MV-4-11 (cell line): ENCODE measurements at places on chromosomes 3 and 15.

DNA sequence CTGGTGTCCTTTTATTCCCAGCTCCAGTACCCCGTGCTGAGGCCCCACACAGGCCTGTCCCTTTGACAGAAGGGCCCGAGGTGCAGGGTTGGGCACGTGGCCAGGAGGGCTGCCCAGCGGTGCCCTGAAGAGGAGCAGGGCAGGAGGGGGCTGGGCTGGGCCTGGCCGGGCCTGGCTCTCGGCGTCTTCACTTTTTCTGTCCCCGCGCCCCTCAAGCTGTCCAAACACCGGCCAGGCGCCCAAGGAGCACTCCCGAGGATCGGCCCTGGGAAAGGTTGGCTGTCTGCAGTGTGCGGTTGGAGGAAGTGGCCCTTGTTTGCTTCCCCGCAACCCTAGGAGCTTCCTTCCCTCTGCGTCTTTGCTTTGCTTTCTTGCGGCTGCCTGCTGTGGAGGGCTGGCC is 84.1 kb downstream of the WNT7A start:
- no peak for DNase-seq

GRCh38 chr3:182482705-182483104 is 310.6 kb upstream of the ATP11B start:
- DNase-seq: no peak

GRCh38 chr3:29319262-29319661 is 38.4 kb downstream of the RBMS3 start:
- peak; percentile 21 for DNase-seq

- DNase-seq: no peak
Measured at GRCh38 chr15:46386356-46386755, 751.5 kb downstream of the SQOR start.

DNA sequence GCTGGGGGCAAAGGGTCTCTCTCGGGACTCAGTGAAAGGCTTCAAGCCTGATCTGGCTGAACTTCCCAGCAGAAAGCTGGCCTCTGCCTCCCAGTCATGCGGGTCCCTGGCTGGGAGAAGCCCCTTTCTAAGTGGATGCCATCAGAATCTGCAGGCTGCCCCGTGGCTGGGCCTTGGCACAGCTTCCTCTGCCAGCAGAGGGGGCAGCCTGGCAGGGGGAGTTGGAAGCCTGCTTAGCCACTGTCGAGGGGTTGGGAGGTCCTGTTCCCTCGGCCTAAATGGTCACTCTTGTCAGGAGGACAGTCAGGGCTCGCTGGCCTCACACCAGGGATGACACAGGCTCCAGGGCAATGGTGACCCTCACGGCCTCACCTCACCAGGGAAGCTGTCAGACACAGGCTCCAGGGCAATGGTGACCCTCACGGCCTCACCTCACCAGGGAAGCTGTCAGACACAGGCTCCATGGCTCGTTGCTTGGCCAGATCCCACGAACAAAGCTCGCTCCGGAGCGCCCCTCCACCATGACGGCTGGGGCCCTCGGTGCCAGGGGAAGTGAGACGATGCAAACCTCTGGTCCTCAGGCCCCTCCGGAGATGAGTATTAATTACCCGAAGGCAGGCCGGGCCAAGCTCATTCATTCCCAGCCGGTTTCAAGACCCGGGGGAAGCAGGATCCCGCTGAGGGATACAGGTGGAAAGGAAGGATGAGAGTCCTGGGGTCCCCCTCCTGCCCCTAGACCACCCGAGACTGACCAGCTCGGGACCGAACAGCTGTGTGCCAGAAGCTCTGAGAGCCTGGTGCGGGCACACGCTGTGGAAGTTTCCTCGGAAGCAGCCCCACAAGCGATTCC is 151.0 kb downstream of the CHSY1 start:
- no peak for DNase-seq

GRCh38 chr15:99993681-99994131 is 260.5 kb upstream of the LYSMD4 start:
- no peak for DNase-seq

GRCh38 chr3:14795996-14796395 is 22.8 kb upstream of the FGD5 start:
- no peak for DNase-seq

- DNase-seq: no peak
Measured at GRCh38 chr3:46470831-46471230, 6.1 kb upstream of the LTF start.

DNA sequence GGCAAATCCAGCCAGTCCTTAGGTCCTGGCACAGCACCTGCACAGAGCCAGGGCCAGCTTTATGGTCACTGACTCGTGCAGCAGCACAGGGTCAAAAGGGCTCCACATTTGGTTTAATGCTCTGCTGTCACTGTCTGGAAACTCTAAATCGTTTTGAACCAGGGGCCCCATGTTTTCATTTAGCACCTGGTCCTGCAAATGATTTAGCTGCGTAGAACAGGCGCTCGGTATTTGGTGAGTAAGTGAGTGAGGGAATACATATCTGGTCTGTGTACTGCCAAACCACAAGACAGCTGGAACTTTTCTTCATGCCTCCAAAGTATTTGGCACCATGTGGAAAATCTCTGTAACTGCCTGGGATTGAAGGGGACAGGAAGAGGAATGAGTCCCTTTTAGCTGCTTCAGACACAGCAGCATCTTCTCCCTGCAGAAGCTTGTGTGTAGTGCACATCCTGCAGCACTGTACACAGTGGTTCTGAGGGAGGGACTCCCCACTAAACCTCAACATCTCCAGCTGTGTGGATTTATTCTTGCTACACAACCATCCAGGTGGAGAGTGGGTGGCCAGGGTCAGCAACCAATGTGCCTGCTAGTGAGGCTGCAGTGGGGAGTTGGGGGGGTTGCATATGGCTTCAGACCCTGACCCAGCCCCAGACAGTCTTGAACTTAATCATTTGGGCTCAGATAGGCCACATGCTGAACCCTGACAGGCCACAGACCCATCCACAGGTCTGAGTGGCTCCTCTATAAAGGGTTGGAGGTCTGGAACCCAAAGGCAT is 1.1 kb downstream of the SH2D7 start:
- no peak for DNase-seq

- no peak for DNase-seq
Measured at GRCh38 chr3:102941786-102942185, 507.0 kb downstream of the ZPLD1 start.

DNA sequence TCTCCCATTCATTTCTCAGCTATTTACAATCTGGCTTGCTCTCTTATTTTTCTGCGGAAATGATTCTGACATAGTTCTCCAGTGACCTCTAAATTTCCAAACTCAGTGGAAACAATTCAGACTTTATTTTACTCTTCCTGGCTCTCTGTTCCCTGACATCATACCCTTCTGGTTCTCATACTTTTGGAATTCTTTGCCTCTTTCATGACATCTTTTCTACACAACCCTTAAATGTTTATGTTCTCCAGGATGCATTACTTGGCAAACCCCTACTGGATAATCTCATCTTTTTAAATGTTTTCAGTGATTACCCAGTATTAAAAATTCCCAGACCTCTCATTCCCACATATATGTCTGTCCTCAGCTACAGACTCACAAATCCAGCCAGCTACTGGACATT is 23.9 kb upstream of the PLSCR4 start:
- DNase-seq: no peak

DNA sequence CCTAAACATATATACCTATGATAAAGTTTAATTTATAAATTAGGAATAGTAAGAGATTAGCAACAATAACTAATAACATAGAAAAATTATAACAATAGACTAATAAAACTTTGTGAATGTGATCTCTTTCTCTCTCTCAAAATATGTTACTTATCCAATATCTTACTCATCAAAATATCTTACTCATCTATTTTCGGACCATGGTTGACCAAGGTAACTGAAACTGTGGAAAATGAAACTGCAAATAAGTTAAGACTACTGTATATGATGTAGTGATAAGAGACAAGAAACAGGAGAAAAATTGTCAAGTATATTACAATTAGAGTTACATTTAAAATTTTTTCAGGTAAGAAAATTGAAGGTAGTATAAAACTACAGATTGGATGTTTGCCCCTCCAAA is 19.2 kb downstream of the MAP3K13 start:
- DNase-seq: no peak

- no peak for DNase-seq
Measured at GRCh38 chr15:57335719-57336118, 40.6 kb upstream of the CGNL1 start.

- DNase-seq: no peak
Measured at GRCh38 chr15:28944696-28945300, 59.0 kb downstream of the APBA2 start.

GRCh38 chr15:68808770-68809169 is 11.9 kb downstream of the ANP32A start:
- no peak for DNase-seq

GRCh38 chr3:31980530-31981205 is 394 bp downstream of the OSBPL10 start:
- no peak for DNase-seq

- DNase-seq: peak; percentile 16
Measured at GRCh38 chr15:75925440-75925839, 21.8 kb downstream of the FBXO22 start.

- no peak for DNase-seq
Measured at GRCh38 chr3:194320100-194320499, 31.0 kb downstream of the CPN2 start.

DNA sequence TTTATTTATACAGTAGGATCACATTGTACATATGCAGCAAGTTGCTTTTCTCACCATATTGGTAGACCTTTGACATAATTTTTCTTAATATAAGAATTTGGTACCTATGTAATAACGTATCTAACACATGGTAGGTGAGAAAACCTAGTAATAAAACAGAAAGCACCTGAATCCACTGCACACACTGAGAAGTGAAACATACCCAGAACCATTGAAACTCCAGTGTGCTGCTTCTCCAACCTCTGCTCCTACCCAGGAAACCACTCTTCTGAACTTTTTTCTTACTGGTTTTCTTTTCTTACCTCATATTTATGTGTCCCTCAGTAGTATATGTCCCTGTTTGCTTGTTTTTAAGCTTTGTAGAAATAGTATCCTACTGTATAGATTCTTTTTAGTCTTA is 293.0 kb downstream of the UBE2E2 start:
- DNase-seq: no peak

DNA sequence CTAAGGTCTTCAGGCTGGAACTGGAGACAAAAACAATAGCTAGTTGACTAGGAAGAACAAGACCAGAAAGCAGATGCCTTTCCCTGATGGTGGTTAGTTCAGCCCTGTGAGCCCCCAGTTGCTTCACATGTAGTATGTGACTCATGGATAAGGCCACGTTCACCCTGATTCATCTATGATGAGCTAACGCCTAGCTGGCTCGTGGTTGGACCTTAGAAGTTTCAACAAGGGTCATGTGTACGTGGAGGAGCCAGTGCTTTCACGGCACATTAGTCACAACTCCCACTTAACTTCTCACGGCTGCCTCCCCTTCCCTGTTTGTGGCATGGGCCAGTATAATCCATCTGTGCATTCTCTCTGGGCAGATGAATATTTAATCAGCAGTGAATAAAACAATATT is 20.6 kb downstream of the COL8A1 start:
- DNase-seq: peak; percentile 83

DNA sequence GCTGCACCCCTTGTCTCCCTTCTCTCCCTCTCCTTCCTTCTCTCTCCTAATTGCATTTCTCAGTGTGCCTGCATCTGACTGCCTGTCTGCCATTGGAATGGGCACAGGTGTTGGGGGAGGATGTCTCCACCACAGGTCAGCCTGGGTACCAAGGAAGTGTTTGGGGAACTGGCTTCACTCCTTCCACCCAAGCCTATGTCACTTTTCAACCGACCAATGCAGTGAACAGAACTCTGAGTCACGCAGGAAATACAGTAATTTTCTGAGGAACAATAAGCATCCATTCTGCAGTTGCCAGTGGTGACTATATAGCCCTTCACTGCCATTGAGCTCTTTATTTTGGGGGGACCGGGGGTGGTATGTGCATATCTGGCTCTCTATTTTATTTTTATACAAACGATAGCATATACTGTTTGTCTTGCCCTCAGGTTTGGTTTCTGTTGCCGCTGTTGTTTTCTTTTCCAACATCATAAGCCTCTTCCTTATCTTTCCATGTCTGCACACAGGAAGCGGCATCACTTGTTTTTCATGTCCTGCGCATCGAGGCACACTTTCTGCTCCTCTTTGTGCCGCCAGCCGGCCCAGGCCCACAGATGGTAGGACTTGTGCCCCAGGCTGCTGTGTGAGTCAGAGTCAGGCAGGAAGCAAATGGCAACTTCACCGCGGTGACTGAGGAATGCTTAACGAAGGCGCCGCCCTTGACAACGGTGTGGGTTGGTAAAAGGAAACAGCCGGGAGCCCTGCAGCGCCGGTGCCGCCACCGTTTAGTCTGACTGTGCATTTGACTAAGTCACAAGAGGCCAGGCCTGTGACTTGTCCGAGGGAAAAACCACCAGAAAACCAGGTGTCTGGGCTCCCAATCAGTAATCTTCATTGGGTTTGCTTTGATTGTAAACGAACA is 21.1 kb upstream of the CDCP1 start:
- peak; percentile 91 for DNase-seq

DNA sequence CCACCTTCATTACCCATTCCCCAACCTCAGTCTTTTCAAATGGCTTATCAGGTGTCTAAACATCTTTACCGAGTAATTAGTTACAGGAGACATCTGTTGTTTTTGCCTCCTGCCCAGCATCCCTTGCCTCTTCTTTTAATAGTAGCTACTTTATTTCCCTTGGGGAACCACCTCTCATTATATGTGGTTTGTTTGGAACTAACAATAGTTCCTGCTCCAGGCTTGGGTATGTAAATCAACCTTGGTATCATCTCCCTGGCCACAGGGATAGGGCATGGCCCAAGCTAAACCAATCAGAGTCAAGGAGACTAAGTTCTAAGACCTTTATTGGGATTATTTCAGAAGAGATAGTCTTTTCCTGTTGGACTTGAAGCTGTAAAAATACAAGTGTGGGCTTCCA is 76.6 kb downstream of the ETV5 start:
- DNase-seq: no peak

- DNase-seq: no peak
Measured at GRCh38 chr3:107294117-107294516, 83.1 kb upstream of the CCDC54 start.

DNA sequence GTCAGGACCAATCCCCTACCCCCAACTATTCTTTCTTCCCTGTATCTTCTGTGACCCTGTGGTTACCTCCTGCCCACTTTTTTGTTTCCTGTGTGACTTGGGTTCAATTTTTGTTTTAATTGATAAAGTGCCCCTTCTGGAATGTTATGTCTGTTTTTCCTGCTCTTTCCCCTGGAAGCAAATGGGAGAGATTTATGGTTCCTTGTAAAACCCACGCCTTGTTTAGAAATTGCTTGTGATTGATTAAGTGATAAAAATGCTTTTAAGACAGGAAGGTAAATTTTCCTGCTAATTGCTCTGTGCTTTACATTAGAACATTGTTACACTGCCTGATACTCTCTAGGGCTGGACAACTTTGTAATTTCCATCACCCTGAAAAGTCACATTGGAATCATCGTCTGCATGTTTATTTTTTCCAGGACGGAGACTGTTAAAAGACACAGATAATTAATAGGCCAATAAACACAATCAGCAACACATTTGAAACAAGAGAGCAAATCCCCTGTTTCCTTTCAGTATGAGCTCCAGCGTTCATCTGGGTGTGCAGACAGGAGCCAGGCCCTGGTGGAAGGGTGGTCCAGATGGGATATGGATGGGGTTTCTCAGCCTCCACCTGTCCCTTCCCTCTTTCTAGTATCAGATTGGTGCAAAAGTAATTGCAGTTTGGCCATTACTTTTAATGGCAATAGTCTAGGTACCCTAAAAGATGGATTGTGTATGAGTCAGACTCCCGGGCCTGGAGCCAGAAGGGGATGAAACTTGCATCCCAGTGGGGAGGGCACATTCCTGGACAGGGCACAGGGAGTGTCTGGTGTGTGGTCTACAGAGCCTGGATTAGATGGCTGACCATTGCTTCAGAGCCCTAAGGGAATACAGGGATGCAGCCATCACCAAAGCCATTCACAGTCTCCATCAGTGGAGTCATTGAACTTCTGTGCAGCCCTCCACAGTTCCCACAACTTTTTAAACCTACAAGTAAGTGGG is 58.1 kb upstream of the AGBL1 start:
- no peak for DNase-seq
